ENCODE measurements at places on chromosomes 1 and 21.

- DNase-seq = no peak
Observed at GRCh38 chr1:112575154-112575804, 43.7 kb downstream of the ST7L start.

GRCh38 chr1:191575746-191576145, 582.5 kb upstream of the RGS18 start:
- no peak for DNase-seq

- no peak for DNase-seq
Observed at GRCh38 chr1:177122461-177123251, 41.9 kb downstream of the ASTN1 start.

DNA sequence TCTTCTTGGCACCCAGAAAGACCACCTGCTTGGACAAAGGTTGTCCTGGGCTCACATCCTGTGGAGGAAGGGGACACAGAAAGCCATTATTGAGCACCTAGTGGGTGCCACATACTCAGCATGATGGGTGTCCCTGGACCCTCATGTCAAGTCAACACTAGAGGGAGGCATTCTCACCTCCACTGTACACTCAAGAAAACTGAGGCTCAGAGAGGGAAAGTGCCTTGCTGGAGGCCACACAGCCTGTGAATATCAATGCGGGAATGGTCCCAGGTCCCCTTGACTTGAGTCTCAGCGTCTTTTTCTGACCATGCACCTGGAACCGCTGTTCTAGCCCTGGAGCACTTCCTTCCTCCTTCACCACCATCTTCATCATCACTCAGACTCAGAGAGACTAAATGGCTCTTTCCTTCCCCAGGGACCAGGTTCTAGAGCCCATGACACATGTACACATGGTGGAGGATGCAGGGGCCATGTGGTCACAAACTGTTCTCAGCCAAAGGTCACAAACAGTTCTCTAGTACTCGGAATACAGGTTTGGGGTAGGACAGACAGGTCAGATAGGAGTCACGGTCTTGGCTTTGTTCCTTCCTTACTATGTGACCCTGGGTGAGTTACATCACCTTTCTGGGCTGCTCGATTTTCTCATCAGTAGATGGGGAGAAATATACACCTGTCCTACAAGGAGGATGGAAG, 89.2 kb upstream of the WNT4 start:
- no peak for DNase-seq

GRCh38 chr1:156811168-156811567, 5.5 kb downstream of the SH2D2A start:
- DNase-seq = no peak

DNA sequence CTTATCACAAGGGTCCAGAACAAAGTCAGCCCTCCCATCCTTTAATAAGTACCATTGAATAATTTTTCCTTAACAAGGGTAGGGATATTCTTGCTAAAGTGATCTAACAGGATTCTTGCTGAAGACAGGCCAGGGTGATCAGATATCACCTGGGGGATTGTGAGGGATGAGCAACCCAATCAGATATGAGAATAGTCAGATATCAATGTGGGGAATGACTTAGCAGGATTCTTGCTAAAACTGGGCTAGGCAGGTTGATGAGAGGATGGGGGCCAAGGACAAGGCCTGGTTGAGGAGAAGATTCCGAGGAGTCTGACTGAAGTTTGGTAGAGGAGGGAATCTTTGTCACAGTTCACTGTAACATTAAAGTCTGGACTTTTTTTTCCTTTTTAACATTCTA, 23.9 kb upstream of the NLRP3 start:
- no peak for DNase-seq

DNA sequence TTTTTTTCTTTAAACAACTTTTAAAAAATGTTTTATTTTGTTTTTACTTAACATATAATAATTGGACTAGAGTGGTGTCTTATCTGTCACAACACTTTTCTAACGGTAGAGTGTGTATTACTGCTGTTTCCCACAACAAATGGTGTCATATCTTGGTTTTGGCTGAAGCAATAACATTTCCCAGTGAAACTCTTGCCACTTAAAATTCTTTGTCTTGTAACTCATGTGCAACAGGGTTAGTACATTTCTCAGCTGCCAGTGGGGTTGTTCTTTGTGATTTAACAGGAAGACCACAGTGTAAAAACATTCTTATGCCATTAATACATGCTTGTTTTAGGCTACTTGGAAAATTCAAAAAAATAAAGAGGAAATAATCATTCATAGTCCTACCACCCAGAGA, 43.5 kb downstream of the ALPL start:
- DNase-seq = no peak

Data from NK-92 treated with Interleukin-12 subunit alpha and Interleukin-12 subunit beta, amount 100 ng/mL, for 24 hours (cell line).